CD4-positive, alpha-beta T cell treated with Interleukin-2 at 100 ng/mL for 4 hours (primary cell): ENCODE measurements at places on chromosomes 7 and 10.

GRCh38 chr7:65307651-65308299 is 65.9 kb upstream of the ZNF92 start:
- peak; percentile 55 for DNase-seq

GRCh38 chr7:146575903-146576302 is 459.3 kb downstream of the CNTNAP2 start:
- DNase-seq: no peak

DNA sequence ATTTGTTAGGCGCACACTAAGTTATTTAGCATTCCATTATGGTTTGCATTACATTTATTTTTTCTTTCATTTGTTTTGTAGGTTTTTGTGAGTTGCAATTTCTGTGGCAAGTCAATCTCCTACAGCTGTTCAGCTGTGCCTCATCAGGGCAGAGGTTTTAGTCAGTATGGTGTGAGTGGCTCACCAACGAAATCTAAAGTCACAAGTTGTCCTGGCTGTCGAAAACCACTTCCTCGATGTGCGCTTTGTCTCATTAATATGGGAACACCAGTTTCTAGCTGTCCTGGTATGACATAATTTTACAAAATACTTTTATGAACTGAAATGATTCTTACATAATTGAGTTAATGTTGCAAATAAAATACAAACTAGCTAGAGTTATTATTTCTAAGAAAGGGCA is 29.5 kb downstream of the MIOS start:
- peak; percentile 11 for DNase-seq

- DNase-seq: no peak
These were observed 169.5 kb upstream of the FRMD4A start for GRCh38 chr10:14500172-14500765.

- no peak for DNase-seq
These were observed 47.4 kb downstream of the NRP1 start for GRCh38 chr10:33287112-33287511.

DNA sequence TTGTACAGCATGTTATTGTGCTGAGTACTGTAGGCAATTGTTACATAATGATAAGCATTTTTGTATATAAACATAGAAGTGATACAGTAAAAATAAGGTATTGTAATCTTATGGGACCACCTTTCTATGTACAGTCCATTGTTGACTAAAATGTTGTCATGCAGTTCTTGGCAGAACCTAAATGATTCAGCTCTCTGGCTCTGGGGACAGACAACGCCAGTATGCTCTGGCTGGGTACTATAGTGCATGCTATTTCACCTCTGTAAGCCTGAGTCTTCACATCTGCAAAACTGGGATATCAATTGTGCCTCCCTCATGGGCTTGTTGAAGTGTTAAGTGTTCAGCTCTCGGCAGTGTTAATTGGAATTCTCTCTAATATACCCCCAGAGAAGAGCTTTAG is 674.3 kb downstream of the INHBA start:
- no peak for DNase-seq

GRCh38 chr10:49167425-49168170 is 20.6 kb downstream of the TMEM273 start:
- no peak for DNase-seq

DNA sequence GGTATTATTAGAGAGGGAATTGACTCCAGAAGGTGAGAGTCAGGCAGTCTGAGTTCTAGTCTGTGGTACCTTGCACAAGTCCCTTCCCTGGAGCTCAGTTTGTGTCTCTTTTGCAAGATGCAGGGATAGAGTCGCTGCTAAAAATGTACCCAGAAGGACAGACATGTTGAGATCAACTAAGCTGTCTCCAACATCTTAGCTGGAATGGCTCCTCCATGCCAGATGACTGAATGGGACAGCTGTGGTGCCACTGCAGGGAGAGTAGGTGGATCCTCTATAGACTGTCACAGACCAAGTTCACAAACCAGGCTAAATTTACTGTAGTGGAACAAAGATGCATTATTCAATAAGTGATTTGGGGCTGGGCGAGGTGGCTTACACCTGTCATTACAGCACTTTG is 120.1 kb downstream of the NEURL1 start:
- no peak for DNase-seq

GRCh38 chr10:107826171-107826570 is 661.7 kb upstream of the SORCS1 start:
- no peak for DNase-seq

GRCh38 chr10:13656337-13657100 is 69.8 kb downstream of the PRPF18 start:
- DNase-seq: no peak

GRCh38 chr7:19972876-19973275 is 199.5 kb upstream of the TMEM196 start:
- no peak for DNase-seq

DNA sequence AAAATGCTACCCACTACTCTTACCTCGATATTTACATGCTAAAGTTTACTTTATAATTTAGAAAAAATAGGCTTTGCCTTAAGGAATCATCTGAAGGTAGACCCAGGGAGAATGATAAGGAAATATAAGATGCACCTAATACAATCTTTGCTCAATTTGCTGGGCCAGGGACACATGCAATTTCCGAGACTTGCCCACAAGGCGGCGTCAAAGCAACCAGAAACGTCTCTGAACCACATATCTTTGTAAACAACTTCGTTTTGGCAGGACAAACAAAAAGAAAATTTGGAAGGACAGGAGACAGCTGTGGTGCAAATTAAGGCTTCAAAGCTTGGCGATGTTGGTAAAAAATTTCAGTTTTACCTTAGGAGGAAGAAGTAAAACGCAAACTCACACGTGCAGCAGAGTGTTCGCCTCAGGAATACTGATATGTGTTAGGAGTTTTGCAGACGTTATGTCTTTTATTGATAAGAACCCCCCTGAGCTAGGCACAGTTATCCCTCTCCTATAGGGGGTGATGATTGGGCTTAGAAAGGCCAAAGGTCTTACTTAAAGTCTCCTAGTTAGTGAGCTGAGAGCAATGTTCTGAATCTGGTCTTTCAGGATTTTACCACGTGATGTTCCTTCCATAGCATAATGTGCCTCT is 134.3 kb downstream of the PRKCQ start:
- peak; percentile 77 for DNase-seq

DNA sequence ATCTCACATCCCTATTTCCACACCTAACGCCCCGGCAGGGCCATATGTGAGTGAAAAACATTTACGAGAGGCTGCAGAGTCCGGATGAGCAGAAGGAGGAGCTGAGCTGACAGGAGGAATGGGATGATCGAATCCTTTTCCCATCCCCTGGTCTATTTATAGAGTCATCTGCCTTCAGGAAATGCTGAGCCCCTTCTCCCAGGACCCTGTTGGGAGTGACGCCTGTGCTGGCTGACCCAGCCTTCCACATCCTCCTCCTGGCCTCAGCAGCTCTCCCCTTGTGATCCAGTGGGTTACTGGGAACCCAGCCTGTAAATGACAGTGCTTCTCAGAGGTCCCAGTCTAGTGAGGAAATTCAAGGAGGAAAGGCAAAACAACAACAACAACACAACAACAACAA is 16.6 kb downstream of the DENND2A start:
- DNase-seq: no peak

- DNase-seq: no peak
These were observed 101.7 kb downstream of the ZNF438 start for GRCh38 chr10:30929901-30930520.

- no peak for DNase-seq
These were observed 80.5 kb downstream of the ELFN1 start for GRCh38 chr7:1750541-1751021.

GRCh38 chr7:65749518-65749917 is 123.4 kb upstream of the VKORC1L1 start:
- DNase-seq: no peak

DNA sequence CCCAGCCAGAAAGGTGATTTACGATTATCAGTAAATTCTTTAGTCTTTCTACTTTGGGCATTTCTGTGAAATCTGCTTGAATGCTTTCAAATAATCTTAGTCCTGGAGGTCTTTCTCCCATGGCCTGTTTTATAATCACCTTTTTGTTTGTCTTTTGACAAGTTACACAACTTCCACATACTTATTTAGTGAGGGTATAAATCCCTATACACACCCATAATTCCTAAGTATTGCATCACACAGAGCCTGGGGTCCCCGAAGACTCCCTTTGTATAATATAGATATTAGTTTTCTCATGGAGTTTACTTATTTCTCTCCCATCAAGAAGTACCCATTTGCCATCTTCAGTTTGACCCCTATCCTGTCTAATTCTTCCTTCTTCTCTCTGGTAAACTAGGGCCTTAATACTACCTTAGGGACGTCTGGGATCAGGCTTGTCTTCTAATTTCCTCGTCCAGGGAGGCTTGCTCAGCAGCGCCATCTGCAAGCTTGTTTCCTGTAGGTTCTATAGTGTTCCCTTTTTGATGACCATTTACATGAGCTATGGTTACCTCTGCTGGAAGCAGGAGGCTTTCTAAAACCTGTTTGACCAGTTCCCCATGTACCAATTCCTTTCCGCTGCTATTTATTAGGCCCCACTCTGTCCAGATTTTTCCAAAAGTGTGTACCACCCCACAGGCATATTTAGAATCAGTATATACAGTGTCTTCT is 8.1 kb downstream of the DNAH11 start:
- no peak for DNase-seq

GRCh38 chr10:18332484-18332883 is 192.3 kb downstream of the CACNB2 start:
- no peak for DNase-seq

- no peak for DNase-seq
These were observed 650.3 kb downstream of the PHTF2 start for GRCh38 chr7:78448911-78449310.

DNA sequence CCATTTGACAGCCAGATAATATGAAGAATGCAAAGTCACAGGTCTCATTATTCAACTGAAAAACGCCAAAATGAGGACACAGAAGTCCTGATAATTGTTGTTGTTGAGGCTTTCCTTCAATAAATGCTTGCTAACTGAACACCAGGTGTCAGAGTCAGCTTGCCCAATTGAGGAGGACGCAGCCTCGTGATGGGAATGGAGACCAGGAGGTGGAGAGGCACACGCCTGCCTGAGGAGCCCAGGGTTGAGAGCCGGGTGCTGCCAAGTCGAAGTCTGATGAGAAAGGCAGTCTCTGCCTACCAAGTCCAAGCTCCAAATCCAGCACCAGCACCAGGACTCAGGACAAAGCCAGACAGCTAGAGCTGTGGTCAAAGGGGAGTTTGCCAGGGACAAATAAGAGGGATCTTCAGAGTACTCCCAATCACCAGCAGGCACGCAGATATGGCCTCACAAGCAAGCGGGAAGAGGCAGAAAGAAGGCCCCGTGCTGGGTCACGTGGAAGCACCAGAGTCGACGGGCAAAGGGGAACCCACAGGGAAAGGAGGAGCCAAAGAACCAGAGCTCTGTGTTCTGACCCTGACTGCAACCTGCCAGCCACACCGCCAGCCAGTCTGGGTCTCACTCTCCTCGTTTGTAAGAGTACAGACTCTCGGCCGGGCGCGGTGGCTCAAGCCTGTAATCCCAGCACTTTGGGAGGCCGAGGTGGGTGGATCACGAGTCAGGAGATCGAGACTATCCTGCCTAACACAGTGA is 47.6 kb downstream of the VOPP1 start:
- no peak for DNase-seq

- DNase-seq: no peak
These were observed 972.5 kb upstream of the CELF2 start for GRCh38 chr10:10044922-10045764.

GRCh38 chr10:63414481-63415260 is 51.1 kb downstream of the JMJD1C start:
- DNase-seq: no peak

GRCh38 chr10:124227055-124227975 is 133.9 kb upstream of the CHST15 start:
- DNase-seq: no peak

GRCh38 chr7:50657341-50657873 is 92.2 kb upstream of the DDC start:
- no peak for DNase-seq

DNA sequence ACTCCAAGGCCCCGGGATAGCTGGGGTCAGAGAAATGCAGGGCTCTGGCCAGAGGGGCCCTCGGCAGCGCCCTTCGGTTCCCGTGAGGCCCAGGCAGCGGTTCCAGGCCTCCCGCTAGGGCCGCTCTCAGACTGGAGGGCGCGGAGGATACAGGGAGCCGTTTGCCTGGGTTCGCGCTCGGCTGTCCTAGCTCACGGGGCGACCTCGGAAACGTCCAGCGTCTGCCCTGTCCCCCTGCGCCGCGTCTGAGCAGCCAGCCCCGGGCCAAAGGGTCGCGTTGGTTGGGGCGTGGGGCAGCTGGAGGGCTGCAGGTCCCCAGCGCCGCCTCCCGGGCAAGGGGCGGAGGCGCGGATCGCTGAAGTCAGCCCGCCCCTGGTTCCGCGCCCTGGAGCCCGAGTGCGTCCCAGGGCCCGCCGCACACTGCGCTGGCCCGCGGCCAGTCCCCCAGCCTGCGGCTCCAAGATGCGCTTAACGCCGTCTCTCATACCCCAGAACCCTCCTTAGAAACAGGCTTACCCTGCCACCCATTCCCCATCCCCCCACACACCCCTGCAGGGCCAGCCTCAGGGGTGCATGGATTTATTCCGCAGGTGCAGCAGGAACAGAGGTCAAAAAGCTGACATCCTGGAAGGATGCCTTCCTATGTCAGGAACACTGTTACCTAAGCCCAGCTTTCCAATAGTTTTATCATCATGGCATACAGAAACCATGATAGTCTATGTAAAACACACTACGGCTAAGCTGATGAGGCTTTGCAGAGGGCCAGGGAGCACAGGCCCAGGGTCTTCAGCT is 22.1 kb upstream of the OPN4 start:
- DNase-seq: no peak

DNA sequence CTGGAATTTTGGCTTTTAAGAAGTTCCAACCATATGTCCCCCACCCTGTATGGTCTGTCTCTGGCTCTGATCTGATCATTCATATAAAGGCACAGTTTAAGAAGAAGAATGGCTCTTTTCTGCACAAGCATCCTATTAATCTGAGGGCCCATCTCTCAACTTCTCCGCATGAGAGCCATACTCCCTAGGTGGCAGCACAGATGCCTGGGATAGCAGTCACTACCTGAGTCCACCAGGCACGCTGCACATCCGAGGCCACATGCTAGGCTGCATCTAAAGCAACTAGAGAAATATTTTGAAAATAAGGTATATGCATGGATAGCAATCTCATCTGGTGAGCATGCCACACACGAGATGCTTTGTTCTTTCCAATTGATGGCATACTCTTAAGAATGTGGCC is 565.5 kb downstream of the PARD3 start:
- no peak for DNase-seq

DNA sequence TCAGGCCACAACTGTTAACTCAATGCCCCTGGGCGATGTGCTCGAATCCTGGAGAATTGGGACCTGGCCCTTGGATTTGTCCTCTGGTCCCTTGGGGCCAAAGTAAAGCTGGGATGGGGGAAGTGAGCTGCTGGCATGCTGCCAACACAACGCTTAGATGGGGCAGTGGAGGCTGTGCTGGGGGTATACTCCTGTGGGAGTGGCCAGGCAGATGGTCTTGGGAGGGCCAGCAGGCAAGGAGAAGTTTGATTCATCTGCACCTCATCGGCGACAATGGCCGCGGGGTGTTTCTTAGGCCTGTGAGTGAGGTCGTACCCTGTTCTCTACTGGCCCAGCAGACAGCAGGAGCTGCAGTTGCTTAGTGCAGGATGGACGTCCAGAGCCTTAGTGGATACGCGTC is 139.0 kb upstream of the MTPN start:
- DNase-seq: no peak

GRCh38 chr7:50529093-50529862 is 35.9 kb downstream of the DDC start:
- DNase-seq: no peak
